ENCODE measurements at places on chromosomes 16 and 17.

GRCh38 chr16:87470332-87470731 lies 22.5 kb downstream of the ZCCHC14 start:
- DNase-seq: no peak

DNA sequence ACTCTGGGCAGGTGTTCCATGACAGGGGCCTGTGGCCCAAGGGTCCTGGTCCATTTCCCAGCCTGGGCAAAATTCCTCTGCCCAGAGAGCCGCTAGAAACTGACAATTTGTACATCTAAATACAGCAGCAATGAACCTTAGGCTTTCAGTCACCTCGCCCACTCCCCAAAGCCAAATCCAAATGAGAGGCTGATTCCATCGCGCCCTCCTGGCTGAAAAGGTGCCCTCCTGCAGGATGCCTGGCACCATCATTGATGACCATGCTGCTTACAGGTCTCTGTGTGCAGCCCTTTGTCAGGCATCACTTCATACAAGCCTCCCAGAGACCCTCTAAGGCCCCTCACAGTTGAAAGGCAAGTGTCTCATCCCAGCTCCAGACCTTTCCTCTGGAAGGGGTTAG lies 114.7 kb downstream of the C16orf78 start:
- DNase-seq: no peak

DNA sequence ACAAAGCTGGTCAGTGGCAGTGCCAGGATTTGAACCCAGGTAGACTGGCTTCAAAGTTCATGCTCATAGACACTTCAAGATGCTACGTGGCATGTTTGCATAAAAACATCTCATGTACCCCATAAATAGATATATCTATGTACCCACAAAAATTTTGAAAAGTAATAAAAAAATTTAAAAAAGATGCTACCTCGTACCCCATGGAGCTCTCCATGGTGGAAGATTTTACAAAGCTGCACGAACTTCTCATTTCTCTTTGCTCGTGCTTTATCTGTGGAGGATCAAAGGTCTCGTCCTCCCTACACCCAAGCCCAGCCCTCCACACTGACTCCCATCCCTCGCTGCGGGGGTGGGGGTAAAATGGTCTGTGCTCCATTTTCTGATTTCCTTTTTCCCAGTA lies 135.5 kb downstream of the HAPSTR1 start:
- DNase-seq: no peak

DNA sequence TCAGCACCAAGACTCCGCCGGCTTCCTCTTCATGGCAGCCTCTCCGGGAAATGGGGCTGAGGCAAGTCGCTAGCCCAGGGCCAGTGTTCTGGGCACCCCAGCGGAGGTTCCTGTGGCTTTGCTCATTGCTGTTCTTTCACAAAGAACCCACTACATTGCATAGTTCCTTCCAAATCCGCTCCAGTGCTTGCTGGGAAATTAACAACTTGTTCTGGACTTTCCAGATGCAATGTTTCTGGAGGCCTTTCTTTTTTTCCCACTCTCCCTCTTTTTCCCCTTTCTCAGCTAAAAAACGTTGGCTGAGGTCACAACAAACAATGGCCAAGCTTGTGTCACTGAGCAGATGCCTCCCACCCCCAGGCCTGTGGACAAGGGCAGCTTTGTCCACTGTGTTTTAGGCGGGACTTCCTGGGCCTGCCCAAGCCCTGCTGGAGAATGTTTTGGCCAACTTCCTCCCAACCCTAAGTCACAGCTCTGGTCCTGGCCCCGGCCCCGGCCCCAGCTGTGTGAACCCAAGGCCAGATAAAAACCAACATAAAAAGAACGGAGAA lies 131.5 kb upstream of the RCVRN start:
- DNase-seq: no peak

- DNase-seq: no peak
Observed at GRCh38 chr17:83075270-83075880, 4.0 kb upstream of the METRNL start.

GRCh38 chr16:76926595-76926994 lies 264.4 kb upstream of the MON1B start:
- no peak for DNase-seq

- DNase-seq: no peak
Observed at GRCh38 chr16:19188406-19188805, 20.4 kb downstream of the SYT17 start.

- DNase-seq: no peak
Observed at GRCh38 chr17:43803758-43804157, 23.5 kb downstream of the CFAP97D1 start.

GRCh38 chr16:64711026-64711425 lies 410.8 kb downstream of the CDH11 start:
- DNase-seq: no peak

DNA sequence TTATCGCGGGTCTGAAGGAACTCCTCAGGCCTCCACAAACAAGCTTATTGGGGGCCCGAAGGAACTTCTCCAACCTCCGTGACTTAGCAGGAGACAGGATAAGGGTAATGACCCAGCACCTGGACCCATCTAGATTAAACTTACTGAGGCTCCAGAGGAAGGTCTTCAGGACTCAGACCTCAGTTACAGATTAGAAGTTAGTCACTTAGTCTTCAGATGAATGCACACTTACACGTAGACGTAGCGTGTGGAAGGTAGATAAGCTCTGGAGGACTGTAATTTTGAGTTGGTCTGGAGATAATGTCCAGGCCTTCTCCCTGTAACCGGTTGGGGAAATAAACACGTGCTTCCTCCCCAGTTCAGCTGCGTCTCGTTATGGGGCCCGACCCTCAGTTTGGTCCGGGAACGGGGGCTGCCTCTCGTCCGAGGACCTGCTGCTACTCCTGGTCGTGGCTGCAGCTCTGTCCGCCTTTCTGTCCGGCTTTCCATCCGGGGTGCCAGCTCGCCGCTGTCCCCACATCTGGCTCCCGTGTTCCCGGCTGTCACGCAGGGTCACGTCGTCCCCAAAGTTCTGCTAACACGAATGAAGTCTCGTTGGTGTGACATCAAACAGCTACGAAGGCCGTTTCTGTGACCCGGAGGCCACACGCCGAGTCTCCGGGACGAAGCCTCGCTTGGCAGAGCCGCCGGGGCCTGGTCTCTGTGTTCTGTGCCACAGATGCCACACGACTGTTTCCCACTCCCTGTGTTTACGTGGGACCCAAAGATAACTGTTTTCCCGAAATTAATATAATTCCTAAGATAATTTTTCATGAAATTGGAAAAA lies 11.8 kb upstream of the SECTM1 start:
- no peak for DNase-seq

- no peak for DNase-seq
Observed at GRCh38 chr16:67703626-67704025, 15.5 kb downstream of the GFOD2 start.

DNA sequence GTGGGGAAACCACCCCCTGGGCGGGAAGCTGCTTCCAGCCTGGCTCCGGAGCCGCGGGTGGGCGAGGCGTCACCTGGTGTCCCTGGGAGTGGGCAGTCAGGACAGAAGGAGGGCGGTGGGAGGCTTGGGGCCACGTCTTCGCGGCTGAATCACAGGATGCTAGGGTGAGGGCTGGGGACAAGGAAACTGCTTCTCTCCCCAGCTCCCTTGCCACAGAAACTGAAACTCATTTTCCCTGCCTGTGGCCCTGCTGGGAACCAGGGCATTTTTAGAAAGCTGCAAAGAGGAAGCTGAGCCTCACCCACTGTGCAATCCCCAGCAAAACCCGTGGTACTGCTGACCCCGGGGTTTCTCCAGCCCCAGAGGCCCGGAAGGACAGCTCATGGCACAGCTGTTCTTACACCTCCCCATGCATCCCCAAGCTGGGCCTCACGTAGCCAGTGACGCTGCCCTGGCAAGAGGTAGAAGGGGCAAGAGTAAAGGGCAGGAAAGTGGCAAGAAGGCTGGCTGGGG lies 8.2 kb downstream of the RHBDF2 start:
- DNase-seq: no peak

GRCh38 chr17:12423337-12423736 lies 242.4 kb upstream of the MYOCD start:
- DNase-seq: no peak

DNA sequence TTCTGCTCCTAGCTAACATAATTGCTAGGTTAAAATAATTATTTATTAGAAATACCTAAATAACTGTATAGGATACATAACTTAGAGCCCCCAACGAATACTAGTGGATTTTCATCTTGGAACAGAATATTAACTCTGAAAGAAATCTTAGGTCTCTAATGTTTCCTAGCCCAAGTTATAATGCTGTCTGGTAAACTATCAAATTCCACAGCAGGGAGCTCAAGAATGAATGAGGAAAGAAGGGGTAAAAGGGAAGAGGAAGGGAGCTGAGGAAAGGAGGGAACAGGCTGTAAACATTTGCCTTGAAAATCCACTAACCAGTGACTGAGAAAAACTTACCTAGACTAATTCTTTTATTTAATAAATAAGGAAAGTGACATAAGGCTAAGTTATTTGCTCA lies 93.2 kb upstream of the NACA2 start:
- DNase-seq: no peak
